ENCODE measurements at places on chromosomes 2 and 18.

DNA sequence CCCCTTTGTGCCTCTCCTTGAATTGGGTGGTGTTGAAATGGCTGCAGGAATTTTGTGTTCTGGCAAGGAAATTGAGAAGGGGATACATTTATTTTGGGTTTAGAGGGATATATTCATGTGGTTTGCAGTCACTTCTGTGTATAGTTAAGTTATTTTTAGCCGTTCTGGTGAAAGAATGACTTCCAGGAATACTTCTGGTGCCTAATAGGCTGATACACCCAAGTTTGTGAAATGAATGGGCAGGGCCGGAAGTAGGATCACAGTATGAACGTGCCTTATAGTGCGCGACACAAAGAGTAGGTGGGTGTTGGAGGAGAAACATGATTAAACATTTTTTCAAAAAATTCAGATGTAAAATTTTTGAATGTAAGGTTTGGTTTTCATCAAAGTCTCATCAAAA lies 168.6 kb upstream of the ATP5MC3 start:
- no peak for DNase-seq

DNA sequence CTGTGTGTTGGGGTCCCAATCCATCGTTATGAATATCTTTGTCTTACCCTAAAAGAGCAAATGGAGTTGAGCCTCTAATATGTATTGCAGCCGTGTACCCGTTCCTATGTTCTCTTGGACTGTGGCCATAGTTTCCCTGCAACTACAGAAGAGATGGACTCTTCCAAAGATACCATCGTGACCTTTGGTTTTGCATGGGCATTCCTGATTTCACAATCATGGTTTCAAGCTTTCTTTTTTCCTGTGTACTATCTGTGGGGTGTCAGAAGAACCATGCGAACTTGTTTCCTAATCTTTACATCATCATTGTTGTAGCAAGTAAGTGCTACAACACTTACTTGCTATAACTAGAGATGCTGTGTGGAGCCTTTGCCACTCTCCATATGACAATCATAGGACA lies 1295.7 kb downstream of the DPP10 start:
- DNase-seq, result no peak

DNA sequence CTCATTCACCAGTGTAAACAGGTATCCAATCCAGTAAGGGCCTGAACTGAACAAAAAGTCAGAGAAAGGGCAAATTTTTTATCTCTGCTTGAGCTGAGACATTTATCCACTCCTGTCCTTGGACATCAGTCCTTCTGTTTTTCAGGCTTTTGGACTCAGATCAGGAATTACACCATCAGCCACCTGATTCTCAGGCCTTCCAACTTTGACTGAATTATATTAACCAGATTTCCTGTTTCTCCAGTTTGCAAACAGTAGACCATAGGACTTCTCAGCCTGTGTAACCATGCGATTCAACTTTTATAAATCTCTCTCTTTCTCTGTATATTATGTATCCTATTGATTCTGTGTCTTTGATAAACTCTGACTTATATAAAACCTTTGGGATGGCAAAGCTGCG lies 289.3 kb upstream of the CDH2 start:
- no peak for DNase-seq

- DNase-seq, result no peak
Observed at GRCh38 chr2:143937723-143938350, 582.1 kb downstream of the ZEB2 start.

DNA sequence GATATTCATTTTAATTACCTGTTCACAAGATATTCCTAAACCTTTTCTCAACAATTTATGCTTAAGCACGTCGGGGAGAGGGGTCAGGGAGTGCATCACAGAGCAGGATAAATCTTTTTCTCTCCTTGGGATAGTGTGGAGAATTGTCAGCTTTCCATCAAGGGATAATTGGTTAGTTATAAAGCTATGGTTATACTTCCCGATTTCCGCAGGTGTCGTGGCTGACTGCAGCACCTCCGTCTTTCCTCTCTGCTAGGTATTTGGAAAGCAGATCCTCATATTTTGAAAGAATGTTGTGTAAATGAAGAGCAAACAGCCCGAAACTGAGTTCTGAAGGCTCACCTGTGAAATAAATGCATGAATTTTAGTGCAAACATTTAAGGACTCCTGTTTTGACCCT lies 778 bp downstream of the DYNC2LI1 start:
- no peak for DNase-seq

GRCh38 chr2:157876786-157877138 lies 632 bp upstream of the ACVR1 start:
- DNase-seq, result no peak

All from fibroblast of skin of left biceps (primary cell).